ENCODE measurements at places on chromosomes 4 and X.

GRCh38 chrX:154019633-154020528, at the start of gene IRAK1:
Gene IRAK1 (minus strand): TSS chrX:154019902. CDS start chrX:154019812, 90 bp downstream.
- DNase-seq: peak; percentile 86

DNA sequence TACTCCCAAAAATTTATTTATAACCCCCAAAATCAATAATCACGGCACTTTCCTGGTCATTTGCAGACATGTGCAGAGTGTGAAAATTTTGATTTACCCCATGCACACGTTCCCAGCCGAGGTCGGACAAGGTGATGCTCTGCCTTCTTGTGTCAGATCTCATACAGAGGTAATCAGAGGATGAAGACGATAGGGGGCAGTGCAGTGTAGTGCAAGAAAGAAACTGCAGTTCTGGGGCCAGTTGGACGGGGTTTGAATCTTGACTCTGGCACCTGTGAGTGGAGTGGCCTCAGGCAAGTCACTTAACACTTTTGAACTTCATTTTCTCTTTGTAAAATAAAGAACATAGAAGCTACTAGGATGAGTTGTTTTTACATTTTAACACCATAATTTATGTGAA, 88.4 kb downstream of the FRMPD3 start:
- DNase-seq: peak; percentile 23

DNA sequence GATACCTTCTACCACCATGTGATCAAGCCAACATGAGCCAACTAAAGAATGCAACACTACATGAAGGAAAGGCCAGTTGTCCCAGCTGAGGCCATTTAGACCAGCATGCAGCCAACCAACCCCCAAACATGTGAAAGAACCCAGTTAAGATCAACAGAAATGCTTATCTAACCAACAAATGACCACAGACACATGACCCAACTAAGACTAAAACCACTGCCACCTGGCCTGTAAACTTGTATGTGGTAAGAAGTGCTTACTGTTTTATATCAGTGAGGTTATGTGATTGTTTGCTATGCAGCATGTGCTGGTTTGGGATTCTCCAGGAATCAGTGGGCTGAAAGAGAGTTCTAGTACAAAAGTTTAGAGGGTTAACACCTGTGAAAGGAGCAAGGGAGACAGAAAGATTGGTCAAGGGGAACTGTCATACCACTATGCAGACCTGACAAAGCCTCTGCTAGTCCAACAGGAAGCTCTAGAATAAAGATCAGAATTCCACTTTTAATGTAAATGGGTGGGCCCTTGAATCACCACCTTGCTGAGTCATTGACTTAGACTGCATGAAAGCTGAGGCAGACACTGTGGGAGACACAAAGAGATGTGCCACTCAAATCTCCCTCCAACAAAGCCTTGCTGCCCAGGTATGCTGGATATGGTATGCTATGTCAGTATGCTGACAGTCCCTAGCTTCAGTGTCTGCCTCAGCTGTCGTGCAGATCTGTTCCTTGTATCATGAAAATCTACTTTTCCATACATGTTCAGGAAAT, 6.1 kb upstream of the SH3D19 start:
- DNase-seq: no peak

DNA sequence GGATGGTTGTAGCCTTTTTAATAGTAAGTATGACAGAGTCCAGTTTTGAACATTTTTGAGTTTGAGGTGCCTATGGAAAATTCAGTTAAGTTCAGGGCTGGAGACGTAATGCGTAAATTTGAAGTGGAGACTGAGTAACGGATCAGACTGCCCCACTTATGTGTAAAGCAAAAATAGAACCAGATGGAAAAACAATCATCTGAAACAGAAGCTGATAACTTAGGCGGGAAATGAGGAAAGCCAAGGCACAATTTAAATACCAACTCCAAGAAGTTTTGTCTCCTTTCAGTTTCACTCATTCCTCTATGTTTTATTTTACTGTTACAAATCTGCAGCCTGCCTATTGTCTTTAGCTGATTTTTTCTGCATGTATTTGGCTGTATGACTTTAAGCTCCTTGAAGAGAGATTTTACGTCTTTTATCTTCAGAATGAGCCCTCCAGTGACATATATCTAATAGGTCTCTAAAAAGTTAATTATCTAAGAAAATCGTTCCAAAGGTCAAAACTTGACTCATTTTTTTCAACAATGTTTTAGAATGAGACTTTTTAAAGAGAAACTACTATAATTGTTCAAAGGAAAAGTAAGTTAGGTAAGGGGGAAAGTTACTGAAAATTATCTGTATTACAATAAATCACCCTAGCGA, 1.1 kb downstream of the SGCB start:
- no peak for DNase-seq

GRCh38 chr4:157217708-157218107, 2.8 kb upstream of the GRIA2 start:
- peak; percentile 16 for DNase-seq

GRCh38 chr4:146165840-146166239, 9.7 kb upstream of the LSM6 start:
- DNase-seq: no peak

DNA sequence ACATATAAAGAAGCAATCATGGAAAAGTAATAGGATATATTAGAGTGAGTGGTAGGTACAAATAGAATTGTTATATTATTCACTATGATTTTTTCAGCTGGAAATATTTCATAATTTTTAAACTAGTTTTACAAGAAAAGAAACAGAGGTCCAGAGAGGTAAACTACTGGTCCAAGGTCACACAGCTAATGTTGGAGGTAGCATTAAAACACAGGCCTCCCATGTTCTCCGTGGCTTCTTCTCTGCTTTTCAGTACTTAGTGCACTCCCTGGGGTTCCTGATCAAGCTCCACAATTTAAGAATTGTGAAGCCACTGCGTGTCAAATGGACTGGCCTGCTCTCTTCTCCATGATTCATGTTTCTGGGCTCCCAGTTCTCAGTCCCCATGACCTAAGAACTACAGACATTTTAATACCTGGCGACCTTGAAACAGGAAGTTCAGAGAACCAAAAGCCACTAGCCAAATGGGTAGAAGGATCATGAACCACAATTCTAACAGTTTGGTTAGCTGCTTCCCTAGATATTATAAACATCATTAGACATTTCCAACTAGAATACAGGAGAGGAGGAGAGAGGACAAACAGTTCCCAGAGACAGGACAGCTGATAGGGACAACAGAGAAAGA, 172.0 kb upstream of the KLF3 start:
- DNase-seq: no peak

- DNase-seq: peak; percentile 12
These were observed 32.9 kb upstream of the GPR78 start for GRCh38 chr4:8547108-8547911.

- no peak for DNase-seq
These were observed 42.1 kb downstream of the ZCCHC13 start for GRCh38 chrX:74346088-74346487.

DNA sequence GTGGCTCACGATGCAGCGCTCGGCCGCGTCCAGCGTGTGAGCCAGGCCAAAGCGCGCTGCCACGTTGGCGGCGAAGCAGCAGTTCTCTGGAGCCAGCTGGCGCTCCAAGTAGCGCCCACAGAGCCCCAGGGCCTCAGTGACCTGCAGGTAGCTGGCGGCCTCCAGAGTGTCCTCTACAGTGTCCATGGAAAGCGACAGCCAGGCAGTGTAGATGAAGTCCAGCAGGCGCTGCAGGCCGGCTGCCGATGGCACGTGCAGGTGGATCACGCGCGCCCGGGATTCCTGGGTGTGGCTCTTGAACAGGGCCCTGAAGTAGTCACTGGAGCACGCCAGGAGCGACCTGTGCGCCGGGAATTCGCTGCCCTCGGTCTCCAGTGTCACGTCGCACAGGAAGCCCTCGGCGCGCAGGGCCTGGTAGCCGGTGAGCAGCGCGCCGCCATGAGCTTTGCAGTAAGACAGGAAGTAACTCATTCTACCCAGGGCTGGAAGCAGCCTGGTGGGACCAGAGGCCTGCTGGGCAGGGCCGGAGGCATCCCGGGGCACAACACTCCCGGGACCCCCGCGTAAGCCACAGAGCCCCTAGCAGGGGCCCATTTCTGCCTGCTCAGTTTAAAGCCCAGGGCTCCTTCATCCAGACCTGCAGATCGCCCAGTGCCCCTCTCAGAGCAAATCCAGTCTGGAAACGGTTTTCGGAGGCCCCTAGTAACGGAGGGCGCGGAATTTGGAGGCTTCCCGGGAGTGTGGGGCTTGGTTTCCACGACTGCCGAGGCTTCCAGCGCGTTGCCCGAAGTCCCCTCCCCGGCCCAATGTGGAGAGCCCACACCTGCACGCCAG, 595 bp downstream of the KLHL34 start:
- DNase-seq: no peak

- no peak for DNase-seq
These were observed 62.2 kb upstream of the GRPEL1 start for GRCh38 chr4:7129871-7130620.

GRCh38 chrX:132059973-132060540, 37.0 kb downstream of the STK26 start:
- DNase-seq: no peak

DNA sequence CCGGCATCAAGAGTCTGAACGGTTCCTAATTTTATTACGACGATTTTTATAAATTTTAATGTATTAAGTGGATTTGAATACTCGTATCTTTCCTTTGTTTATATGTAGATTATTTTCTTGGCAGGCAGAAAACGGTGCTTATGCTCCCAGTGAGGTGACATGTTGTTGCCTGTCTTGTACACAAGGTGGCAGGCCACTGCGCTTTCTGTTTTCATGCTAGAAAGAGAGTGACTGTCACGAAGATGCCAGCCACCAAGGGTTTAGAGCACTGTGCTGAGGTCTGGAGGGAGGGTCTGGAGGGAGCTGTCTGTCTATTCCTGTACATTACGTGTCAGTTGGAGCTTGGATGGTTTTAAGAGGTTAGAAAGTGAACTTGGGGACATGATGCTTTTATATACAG, 87.7 kb downstream of the SHROOM2 start:
- peak; percentile 36 for DNase-seq

DNA sequence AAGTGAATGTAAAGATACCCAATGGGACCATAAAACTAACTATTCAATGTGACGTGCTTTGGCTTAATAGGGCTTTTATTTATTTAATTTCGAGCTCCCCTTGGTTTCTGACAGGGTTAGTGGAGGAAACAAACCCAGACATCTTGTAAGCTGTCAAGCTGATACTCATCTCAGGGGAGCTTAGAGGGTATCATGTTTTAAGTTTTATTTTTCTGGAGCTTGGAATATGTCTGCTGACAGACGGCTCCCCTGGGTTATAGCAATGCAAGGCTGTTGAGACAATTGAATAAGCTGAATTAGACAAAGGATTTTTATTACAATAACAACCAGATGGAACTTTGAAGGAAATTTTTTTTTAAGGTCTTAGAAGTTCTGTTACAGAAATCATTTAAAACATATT, 456.5 kb downstream of the IL1RAPL1 start:
- no peak for DNase-seq

DNA sequence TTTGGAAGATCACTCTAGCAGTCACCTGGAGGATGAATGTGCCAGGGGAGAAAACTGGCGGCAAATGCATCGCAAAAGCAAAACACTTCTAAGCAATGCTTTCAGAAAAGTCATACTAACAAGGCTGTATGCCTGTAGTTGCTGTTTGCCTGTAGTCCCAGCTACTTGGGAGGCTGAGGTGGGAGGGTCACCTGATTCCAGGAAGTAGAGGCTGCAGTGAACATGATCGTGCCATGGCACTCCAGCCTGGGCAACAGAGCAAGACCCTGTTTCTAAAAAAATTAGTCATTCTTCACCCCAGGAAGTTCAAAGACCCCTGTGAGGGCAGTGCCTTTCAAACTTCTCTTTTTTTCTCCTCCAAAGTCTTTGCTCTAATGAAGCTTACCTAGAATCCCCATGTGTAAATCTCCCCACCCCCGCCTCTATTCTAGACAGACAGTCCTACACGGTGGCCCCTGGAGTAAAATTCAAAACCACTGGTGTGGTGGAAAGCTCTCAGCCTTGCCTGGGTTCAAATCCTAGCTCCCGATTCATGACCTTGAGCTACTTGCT, 5.5 kb downstream of the SOWAHD start:
- DNase-seq: no peak

- DNase-seq: peak; percentile 58
These were observed 38.8 kb upstream of the BEX4 start for GRCh38 chrX:103175944-103176753.

- no peak for DNase-seq
These were observed 271.8 kb downstream of the INPP4B start for GRCh38 chr4:142574306-142574705.

- no peak for DNase-seq
These were observed 1039.3 kb downstream of the STPG2 start for GRCh38 chr4:97104006-97104405.

DNA sequence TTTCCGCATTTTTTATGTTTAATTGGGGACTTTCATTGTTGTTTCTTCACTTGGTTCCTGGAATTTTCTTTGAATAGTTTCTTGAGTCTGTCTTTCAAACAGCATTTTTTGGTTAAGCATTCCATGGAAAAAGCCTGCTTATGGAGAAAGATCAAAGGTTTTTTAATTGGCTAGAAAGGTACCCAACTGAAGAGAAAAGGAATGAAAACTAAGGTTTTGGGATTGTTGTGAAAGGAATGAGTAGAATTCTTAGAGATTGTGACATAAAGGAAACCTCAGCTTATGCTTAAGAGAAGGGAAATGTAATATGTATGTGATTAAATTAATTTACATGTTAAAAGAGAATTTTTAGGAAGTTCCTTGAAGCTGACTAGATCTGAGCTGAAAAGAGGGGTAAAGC, 82.8 kb downstream of the CCKAR start:
- no peak for DNase-seq

- no peak for DNase-seq
These were observed 106.0 kb downstream of the ADRA2C start for GRCh38 chr4:3871881-3872833.

- DNase-seq: no peak
These were observed 3.7 kb upstream of the LCORL start for GRCh38 chr4:18025288-18025687.

DNA sequence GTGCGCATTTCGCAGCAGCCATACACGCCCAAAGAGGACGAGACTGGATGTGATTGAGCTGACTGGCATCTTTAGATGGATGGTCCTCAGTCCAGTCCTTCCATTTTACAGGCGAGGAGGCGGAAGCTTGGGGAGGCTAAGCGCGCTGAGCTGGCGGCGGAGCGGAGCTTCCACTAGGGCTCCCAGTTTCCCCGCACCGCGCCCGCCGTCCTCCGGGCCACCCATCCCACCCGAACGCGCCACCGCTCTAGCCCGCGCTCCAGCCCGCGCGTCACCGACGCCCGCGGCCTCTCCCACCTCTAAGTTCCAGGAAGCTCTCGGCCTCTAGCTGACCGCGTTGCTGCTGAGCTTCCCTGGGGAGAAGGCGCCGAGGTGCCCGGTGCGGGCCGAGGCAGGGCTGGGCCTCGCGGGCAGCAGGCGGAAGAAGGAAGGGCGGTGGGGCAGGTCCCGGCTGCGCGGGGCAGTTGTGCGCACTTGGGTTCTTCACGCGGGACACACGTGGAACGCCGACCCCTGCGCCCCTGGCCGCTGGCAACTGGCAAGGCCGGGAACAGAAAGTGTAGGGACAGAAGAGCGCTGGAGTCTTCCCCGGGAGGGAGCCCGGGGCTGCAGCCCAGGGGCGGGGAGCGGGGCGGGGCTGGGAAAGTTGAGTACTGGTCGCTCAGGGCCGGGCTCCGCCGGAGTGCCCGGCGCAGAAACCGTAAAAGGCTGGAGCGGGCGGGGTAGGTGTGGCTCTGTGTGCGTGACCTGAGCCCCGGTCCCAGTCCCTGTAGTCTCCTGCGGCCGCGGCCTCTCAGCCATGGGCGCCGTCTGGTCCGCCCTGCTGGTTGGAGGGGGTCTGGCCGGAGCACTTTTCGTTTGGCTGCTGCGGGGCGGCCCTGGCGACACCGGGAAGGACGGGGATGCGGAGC, at the start of gene STBD1:
Gene STBD1 (plus strand): TSS at position 763 of the 911 bp plus-strand sequence. CDS start 37 bp downstream, at position 800.
- DNase-seq: peak; percentile 82

Data from AG08396 (cell line).